ENCODE measurements at places on chromosomes 5 and 9.

DNA sequence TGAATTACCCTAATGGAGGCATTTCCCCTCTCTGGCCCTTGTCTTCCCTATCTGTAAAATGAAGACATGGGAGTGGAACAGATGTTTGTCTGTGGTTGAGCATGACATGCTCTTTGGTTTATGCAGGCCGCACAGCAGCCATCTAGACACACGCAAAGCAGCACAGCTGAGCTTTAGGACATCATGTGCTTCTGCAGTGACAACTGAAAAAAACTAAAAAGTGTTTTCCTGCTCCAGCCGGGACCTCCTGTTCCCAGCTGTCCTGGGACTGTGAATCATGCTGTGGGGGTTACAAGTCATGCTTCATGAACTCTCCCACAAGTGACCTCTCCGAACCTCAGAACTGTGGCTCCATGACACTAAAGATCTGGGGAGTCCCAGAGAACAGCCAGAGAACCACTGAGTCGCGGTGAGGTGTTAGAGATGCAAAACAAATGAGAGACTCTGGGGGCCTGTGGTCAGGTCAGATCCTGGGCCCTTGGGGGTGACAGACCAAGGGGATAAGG is 1.7 kb downstream of the SMIM3 start:
- no peak for DNase-seq

- DNase-seq: no peak
Observed at GRCh38 chr9:89314955-89315354, 3.3 kb upstream of the SECISBP2 start.

GRCh38 chr5:171926311-171926710 is 80.1 kb downstream of the FBXW11 start:
- DNase-seq: no peak

DNA sequence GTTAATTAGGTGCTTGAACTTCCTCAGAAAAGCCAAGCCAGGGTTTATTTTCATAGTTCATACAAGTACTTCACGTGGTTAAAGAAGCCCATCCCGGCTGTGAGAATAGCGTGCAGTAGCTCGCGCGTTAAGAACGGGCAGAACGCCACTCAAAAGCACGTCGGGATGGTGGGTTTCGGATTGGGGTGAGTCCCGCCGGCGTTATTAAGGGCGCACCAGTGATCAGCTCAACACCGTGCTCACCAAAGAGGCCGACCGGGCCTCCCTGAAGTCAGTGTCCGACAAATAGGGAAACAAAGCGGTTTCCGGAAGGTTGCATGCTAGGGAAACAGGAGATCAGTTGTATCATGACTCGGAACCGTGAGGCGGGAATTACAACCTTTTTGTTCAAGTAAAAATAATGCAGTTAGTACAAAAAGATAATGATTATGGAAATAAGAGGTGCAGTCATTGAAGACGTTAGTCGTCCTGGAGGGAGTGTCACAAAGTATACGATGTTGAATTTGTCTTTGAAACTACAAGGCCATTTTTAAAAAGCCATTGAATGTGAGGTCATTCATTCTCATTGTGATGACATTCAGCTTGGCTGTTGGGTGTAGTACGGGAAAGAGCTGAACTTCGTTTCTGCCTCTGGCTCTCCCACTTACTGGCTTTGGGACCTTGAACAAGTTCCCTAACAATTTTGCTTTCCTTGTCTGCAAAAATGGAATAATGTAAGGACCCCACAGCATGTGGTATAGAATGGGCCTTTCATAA is 992 bp downstream of the SETD9 start:
- no peak for DNase-seq

DNA sequence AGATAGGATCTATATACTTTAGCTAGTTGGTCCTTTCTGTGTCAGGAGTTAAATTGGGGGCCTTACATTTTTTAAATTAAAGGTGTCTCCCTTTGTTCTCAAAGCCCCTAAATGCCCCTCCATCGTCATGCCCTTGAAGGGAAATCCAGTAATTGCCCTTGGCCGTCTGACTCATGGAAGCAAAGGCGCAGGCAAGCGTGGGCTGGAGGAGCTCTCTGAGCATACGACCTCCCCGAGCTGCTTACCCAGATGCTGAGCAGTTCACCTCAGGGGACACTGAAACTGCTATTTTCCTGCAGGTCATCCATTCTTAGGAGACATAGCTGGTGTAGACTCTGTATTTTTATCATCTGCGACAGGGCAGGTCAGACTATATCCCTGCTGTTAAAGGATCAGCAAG is 23.0 kb downstream of the PCSK1 start:
- DNase-seq: no peak

DNA sequence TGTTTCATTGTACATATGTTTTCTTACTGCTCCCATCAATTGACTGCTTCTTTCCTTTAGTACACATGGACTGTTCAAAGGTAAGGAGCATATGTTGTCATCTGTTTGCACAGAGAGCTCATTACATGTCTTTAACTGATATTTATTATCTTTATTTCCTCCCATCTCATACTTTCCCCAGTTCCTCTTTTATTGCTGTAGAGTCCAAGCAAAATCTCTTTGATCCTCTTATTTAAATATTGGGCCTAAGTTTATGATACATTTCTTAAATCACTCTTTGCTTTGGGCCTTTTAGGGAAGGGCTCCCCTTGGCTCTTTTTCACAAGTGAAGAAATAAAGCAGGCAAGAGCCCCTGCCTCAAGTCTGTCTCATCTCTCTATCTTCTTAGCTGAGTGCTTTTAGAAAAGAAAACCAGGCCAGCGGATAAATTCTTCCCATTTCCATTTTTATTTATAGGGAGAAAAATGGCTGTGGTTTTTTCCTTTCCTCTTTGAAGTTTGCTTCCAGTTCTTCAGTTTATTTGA is 152.4 kb downstream of the DOCK2 start:
- no peak for DNase-seq

DNA sequence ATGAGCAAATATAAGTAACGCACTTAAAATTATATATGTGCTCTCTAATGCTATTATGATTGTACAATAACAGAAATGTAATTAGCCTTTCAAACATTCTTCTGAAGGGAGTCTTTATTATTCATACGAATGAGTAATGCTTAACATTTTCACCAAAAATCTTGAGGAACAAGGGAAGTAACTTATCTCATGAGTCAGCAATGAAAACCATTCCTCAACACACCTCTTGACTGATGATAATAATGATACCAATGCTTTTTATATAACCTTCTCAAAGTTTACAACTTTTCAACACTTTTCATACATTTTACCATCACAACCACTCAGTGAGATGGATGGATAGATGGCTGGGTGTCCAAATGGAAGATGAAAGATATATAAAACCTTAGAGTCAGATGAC is 369.3 kb downstream of the BNC2 start:
- no peak for DNase-seq

GRCh38 chr5:5822729-5823257 is 400.3 kb downstream of the ICE1 start:
- DNase-seq: no peak

GRCh38 chr9:129005336-129005997 is 22.7 kb downstream of the SH3GLB2 start:
- DNase-seq: no peak

DNA sequence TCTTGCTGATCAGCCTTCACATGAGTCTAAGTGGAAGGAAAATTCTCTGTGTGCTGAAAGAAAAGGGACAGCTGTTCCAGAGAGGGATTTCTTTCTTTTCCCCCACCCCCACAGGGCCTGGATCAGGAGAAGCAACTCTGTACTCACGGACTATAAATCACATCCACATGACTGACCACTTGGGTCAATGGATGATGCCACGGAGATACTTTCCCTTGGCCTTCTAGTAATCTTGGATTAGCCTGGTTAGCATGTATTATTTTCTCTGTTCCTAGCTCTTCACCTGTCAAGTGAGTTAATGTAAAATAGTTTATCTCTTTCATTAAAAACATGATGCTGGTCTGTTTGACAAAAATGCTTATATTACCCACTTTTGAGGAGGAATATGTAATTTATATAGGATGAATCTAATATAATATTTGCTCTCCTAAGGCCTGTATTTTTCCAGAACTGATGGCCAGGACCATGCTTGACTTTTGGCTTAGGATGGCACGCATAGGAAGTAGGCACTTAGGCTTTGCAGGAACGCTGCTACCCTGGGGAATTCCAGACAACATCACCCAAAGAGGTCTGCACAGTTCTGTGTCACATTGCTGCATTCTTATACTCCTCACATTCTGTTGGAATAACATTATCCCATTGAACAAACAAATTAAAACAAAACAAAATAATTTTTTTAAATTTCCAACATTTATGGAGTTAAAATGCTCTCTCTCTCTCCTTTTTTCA is 892.1 kb downstream of the TLE1 start:
- DNase-seq: peak; percentile 41

GRCh38 chr9:87070336-87070735 is 123.0 kb upstream of the GAS1 start:
- no peak for DNase-seq

GRCh38 chr5:135239453-135240282 is 159.4 kb downstream of the MACROH2A1 start:
- DNase-seq: no peak

GRCh38 chr9:126521551-126521950 is 92.2 kb upstream of the LMX1B start:
- DNase-seq: no peak

- no peak for DNase-seq
Observed at GRCh38 chr5:38422622-38423021, 133.8 kb downstream of the LIFR start.

- DNase-seq: no peak
Observed at GRCh38 chr9:2459756-2460155, 161.8 kb upstream of the VLDLR start.

DNA sequence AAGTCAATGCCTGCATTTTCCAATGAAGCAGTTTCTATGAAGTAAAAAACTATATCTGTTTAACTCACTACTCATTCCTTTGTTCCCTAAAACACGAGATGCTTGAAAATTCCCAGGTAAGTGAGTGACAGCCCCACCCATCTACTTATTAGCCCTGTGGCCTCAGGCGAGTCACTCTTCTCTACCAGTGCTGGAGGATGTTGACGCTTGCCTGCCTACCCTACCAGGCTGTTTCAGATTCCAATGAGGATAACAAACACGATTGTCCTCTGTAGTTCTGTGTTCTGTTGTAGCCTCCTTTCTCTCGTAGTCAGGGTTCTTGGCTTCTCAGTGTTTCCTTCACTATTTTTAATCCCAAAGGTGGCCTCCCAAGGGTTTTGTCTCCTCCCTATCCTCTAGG is 388.8 kb downstream of the KDM4C start:
- DNase-seq: no peak

GRCh38 chr5:52150501-52150900 is 637.2 kb upstream of the ITGA1 start:
- no peak for DNase-seq

DNA sequence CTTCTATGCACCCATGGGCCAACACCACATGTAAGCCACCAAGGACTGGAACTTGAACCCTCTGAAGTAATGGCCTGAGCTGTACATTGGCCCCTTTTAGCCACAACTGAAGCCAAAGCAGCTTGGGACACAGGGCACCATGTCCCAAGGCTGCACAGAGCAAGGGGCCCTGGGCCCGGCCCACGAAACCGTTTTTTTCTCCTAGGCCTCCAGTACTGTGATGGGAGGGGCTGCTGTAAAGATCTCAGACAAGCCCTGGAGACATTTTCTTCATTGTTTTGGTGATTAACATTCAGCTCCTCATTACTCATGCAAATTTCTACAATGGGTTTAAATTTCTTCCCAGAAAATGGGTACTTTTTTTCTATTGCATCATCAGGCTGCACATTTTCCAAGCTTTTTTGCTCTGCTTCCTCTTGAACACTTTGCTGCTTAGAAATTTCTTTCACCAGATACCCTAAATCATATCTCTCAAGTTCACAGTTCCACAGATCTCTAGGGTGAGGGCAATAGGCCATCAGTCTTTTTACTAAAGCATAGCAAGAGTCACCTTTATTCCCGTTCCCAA is 25.5 kb upstream of the FBXW11 start:
- DNase-seq: no peak

DNA sequence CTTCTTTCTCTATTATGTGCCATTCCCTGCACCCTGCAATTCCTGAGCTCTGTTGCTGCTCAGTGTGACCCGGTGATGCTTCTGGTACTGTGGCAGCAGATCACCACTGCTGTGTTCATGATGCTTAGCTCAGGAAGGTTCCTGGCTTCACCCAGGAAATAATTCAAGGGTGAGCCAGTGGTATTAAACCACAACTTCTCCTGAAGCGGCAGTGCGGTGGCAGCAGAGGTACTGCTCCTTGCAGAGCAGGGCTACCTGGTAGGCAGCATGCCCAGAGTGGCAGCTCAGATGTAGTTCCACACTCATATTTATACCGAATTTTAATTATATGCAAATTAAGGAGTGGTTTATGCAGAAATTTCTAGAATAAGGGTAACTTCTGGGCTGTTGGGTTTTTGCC is 213.8 kb upstream of the ZNF608 start:
- DNase-seq: no peak

DNA sequence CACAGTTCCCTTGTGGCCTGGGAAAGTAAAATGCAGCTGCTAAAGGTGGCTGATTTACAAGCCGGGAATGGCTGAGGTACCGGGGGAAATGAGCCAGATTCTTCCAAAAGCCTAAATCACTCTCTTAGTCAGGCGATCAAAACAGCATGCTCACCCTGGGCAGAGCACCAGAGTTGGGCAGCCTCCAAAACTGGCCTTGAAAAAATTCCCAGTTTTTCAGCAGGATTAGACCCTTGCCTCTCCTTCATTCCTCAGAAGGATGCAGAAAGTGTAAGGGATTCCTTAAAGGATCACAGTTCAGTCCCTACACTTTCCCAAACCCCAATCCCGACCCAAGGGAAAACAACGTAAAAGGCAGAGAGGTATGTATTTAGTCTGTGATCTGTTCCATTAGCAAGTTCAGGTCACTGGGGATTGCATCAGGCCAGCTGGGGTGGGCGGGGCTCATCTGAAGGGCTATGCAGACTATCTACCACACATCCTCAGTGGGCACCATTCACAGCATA is 16.9 kb downstream of the TMEM174 start:
- peak; percentile 22 for DNase-seq

- no peak for DNase-seq
Observed at GRCh38 chr9:129724456-129725190, 28.2 kb downstream of the PTGES start.

GRCh38 chr9:124313940-124314339 is 56.2 kb downstream of the NEK6 start:
- DNase-seq: no peak

GRCh38 chr9:81578606-81579005 is 110.7 kb downstream of the TLE1 start:
- no peak for DNase-seq

- DNase-seq: no peak
Observed at GRCh38 chr9:35341585-35341984, 148.3 kb upstream of the RUSC2 start.

DNA sequence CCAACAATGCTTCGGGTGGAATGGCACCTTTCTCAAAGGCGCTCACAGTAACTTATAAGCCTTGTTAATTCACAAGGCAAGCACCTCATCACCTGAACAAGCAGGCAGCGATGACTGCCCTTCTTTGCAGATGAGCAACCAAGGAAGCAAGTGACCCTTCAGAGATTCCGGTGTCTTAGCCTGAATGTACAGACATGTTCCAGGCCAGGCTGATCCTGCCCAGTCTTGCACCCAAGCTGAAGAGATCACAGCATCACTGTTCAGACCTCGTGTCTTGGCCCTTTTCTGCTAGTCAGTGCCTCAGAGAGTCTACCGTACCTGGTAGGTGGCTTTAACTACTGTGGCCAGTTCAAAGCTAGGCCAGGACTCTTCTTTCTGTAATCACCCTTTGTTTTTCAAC is 94.7 kb upstream of the ERCC6L2 start:
- DNase-seq: no peak

- no peak for DNase-seq
Observed at GRCh38 chr5:150777685-150778084, 872 bp upstream of the SMIM3 start.

- DNase-seq: no peak
Observed at GRCh38 chr9:5557606-5558587, 47.6 kb downstream of the PDCD1LG2 start.

GRCh38 chr9:77961541-77961940 is 70.1 kb downstream of the GNAQ start:
- DNase-seq: no peak

Data from NCI-H524 treated with DMSO at 0.1 percent for 48 hours (cell line).